ENCODE measurements at places on chromosomes 11 and 22.

DNA sequence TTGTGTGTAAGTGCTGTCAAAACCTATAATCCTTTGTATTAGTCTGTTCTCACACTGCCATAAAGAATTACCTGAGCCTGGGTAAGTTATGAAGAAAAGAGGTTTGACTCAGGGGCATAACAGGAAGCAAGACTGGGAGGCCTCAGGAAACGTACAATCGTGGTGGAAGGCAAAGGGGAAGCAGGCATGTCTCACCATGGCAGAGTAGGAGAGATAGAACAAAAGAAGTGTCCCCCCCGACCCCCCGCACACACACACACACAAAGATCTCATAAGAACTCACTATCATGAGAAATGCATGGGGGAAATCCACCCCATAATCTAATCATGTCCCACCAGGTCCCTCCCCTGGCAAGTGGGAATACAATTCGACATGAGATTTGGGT lies 2.3 kb upstream of the USP28 start:
- peak; percentile 11 for DNase-seq

DNA sequence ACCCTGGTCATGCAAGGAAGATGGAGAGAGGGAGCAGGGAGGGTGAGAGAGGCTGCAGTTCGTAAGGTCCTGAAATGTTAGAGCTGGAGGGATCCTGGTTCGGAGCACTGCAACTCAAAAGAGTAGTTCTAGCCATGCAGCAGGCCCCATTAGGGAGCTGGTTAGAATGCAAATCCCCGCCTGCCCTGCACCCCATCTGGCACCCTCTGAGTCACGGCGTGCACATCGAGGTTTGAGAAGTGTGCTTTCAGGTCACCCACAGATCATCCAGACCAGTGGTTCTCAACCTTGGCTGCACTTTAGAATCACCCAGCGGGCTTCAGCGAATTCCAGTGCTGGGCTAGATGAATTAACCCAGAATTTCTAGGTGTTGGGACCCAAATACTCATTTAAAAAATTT lies 48.2 kb downstream of the ST3GAL4 start:
- peak; percentile 65 for DNase-seq

GRCh38 chr11:94068764-94069163 lies 47.6 kb downstream of the HEPHL1 start:
- no peak for DNase-seq

- no peak for DNase-seq
Measured at GRCh38 chr22:17922925-17923903, 101.1 kb downstream of the MICAL3 start.

DNA sequence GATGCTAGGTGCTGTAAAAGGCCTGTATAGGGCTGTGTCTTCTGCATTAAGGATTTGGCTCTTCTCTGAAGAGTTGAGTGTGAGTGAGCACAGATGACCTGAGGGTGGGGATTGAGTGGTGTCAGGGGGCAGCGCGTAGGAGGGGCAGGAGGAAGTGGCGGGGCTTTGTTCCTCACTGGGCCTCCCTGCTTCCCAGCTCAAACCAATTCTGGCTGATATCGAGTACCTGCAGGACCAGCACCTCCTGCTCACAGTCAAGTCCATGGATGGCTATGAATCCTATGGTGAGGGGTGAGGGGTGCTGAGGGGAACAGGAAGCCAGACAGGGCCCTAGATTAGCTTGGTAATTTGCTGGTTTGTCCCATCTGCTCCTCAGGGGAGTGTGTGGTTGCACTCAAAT lies 9.1 kb downstream of the PHOX2A start:
- no peak for DNase-seq

DNA sequence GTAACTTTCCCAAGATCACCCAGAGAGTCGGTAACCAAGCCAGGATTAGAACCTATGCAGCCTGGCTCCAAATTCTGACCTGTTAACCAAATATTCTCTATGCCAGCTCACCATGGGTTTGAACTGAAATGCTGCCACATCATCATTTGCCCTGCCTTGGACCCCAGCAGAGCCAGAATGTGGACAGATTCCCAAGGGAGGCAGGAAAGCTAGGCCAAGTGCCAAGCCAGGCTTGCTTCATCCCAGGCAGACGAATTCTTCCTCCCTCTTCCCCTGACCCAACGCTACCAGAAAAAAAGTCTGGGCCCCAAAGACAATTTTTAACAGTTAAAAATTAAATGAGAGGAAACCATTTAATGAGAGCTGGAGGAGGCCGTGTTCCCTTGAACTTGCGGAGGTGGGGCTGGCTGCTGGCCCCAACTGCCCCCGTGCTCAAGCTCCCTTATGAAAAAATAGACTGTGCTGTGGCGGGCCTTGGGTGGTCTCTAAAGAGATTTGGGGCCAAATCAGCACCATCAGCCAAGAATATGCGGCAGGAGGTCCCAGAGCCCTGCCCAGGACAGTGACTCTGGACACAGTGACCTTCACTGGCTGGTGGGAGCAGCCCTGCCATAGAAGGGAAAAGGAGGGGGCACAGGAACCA lies 184.1 kb upstream of the SYT13 start:
- DNase-seq, result no peak

- no peak for DNase-seq
Measured at GRCh38 chr11:70511345-70511744, 113.0 kb downstream of the CTTN start.

GRCh38 chr22:36860821-36861659 lies at the start of gene NCF4:
NCF4 (plus strand) TSS chr22:36861006; CDS start chr22:36861172, 166 bp downstream.
- peak; percentile 96 for DNase-seq

DNA sequence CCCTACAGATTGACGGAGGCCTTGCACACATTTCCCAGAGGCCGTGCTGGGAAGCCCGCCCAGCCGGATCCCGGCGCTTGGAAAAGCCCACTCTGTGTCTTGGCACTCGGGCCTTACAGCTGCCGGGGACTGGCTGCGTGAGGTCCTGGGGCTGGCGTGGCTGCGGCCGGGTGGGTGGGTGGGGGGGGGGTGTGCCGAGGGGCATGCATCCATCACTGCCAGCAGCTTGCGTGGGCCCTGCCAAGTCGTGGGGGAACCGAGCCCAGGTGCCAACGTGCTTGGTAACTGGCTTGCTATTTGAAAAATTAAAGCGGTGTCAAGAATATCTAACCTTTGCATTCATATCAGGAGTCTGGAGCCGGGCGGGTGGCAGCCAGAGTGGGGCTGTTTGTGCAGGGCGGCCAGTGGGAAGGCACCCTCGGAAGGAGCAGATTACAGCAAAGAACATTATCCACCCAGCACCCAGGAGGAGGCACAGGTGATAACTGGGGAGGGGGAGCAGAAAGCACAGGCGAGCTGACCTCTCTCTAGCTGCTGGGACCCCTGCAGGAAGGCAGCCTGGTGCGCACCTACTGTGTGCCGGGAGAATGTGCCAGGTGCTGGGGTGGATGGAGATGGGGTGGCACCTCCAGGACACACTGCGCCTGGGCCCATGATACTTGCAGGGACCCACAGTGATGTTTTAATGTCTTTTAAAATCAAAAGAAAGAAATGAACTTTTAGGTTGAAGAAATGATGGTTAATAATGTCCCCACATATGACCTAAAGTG lies 28.5 kb upstream of the SMIM38 start:
- no peak for DNase-seq

DNA sequence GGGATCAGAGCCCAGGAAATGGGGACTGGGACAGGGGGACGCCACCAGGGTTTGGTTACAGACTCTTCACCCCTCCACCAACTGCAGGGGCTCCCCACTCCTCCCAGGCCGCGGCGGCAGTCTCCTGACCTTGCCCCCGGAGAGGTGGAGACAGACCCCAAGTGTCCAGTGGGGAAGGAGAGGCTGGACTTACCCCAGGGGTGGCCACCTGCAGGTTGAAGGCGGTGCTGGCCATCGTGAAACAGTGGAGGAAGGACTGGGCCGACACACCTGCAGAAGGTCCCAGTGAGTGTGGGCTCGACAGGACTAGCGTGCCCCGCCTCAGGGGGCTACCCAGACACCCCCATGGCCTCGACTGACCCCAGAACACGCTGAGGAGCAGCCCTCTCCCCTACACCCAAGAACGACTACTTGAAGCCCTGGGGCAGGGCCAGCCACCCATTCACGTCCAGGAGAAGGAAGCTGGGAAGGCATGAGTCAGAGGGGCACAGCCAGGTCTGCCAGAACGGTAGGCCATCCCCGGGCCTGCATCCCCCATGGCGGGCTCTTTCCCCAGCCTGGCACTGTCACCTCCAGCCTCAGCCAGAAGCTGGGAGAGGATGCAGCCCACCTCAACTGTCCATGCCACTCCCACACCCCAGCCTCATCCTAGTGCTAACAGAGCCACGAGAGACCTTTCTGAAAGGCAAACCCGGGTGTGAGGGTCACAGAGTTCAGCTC lies 2.3 kb downstream of the GATD1 start:
- DNase-seq, result no peak

DNA sequence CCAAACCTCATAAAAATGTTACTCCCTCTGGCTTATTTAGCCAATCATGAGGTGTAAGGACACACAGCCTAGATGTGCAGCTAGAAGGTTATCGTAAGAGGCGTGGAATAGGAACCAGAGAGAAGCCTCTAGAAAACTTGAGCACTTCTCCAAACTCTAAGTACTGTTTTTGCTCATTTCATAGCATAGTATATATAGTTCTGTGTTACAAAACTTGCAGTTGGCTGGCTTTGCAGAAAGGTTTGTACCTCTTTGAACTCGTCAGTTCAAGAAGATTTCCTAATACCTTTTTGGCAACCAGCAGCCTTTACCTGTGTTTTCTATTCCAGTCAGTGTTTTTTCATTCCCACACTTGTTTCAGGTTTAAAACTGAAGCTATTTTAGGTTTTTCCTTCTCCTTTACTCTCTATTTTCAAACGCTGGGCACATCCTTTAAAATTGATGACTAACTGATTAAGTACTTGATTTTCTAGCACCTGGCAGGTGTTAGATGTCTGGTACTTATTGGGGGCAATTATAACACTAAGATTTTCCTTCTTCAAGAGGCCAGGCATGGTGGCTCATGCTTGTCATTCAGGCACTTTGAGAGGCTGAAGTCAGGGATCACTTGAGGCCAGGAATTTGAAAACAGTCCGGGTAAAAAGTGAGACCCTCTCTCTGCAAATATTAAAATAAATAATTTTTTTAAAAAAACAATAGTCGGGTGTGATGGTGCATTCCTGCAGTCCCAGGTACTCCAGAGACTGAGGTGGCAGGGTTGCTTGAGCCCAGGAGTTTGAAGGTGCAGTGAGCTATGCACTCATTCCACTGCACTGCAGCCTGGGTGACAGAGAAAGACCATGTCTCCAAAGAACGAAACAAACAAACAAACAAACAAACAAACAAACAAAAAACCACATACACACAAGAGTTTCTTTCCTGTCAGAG lies 125.2 kb downstream of the LRRC4C start:
- no peak for DNase-seq

GRCh38 chr11:34836958-34837856 lies 79.0 kb downstream of the APIP start:
- no peak for DNase-seq

- peak; percentile 43 for DNase-seq
Measured at GRCh38 chr11:64553554-64554201, 37.3 kb upstream of the SLC22A12 start.

- DNase-seq, result no peak
Measured at GRCh38 chr11:119359365-119360214, 13.1 kb upstream of the MFRP start.

DNA sequence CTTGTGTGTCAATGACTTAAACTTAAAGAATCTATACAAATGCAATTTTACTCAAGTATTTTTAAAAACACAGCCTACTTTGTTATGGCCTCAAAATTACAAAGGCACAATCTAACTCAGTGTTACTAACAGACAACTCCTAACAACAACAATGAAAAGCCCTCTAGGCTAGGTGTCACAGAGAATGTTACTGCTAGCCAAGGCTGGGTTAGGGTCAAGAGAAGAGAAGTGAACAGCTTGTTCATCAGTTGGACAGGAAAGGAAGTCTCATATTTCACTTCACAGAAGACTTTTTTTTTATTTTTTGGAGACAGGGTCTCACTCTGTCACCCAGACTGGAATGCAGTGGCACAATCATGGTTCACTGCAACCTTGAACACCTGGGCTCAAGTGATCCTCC lies 26.0 kb downstream of the CLDN25 start:
- DNase-seq, result no peak

GRCh38 chr22:25753252-25753651 lies 11.3 kb downstream of the MYO18B start:
- no peak for DNase-seq

- no peak for DNase-seq
Measured at GRCh38 chr22:27913162-27913741, 5.8 kb downstream of the PITPNB start.

- no peak for DNase-seq
Measured at GRCh38 chr22:26570115-26570514, 19.8 kb downstream of the TPST2 start.

DNA sequence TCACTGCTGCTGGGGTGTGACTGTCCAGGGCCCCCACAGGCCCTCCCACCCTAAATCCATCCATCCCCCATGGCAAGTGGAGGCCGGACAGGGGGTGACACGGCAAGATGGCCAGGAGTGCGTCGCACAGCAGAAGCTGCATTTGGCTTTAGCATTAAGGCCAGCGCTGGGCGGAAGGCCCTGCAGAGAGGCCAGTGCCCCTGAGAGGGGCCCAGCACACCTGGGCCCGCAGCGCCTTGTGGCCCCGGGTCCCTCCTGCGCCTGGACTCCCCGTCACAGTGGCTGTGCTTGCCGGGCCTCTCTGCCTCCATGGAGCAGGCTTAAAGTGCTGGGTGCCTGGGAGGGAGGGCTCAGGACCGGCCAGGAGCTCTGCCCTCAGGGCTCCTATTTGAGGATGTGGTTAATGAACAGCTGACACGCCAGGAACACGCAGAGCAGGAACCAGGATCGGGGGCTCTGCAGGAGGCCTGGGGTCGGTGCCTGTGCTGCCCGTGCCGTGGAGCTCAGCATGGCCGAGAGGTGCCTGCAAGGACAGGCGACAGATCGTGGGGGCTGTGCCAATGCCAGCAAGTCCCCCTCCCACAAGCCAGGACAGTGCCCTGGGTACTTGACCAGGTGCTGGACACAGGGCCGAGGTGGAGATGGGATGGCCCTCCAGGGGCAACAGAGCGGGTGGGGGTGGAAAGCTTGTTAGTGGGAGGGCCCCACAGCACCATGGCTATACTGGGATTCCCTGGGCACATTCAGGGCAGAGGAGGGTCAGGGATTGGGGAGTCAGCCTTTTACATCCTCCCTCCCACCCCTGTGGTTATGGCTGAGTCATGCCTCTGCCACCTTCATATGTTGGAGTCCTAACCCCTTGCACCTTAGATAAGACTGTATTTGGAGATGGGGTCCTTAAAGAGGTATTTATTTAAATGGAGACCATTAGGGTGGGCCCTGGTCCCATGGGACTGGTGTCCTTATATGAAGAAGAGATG lies 30.9 kb upstream of the CARS1 start:
- DNase-seq, result no peak

DNA sequence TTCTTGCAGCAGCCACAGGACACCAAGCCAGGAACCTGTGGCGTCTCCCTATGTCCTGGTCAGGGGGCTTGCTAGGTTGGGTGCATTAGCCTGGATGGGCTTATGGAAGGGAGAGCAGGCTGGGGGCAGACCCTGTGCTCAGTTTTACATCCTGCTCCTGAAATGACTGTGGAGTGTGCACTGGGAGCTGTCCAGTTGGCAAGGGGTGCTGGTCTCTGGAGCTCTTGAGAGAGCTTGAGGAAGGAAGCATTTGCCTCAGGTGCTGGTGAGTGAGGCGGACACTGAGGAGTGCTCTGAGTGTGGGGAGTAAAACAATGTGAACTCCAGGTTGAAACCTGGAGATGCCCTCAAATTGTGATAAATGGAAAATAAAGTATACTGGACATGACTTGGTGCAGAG lies 3.4 kb downstream of the SCGB1D4 start:
- peak; percentile 17 for DNase-seq

GRCh38 chr11:11605821-11606450 lies 15.9 kb downstream of the GALNT18 start:
- DNase-seq, result no peak

All from GM12865 (cell line).